ENCODE measurements at places on chromosomes 11 and 22.

DNA sequence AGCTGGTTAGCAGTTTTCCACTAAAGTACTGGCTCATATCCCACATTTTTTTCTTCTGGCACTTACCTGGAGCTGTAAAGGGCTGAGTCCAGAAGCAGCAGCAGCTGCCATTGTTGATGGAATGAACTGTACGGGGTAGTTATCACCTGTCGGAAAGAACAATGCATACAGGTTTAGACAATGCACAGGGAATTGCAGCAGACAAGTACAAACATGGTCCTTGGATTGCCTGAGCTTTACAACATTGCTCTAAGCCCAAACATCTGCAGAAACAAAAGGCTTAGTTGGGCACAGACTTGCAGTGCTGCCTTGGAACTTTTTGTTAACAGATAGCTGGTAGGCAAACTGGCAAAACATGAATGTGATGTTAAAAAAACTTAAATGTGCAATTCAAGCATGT is 258.8 kb downstream of the SOX6 start:
- DNase-seq, result no peak

GRCh38 chr22:29263791-29264276 is 3.9 kb downstream of the RHBDD3 start:
- no peak for DNase-seq

- DNase-seq, result no peak
These were observed 78.9 kb downstream of the ANO3 start for GRCh38 chr11:26410706-26411366.

DNA sequence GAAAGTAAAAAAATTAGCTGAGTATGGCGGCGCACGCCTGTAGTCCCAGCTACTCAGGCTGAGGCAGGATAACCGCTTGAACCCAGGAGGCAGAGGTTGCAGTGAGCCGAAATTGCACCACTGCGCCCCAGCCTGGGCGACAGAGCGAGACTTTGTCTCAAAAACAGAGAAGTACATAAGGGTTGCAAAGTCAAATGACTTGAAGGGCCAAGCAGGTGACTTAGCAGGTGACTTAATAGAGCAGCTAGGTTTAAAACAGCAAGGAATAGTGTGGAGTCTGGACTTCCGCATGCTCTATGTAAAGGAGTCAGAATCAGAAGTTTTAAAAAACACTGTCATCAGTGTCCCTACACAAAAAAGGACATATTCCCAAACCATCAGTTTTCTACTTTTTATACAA is 31.7 kb downstream of the EP300 start:
- no peak for DNase-seq

GRCh38 chr11:73085189-73085875 is 56.8 kb downstream of the FCHSD2 start:
- DNase-seq, result no peak

GRCh38 chr11:61754534-61755482 is 2.4 kb downstream of the MYRF start:
- DNase-seq, result no peak

- no peak for DNase-seq
These were observed 78.4 kb downstream of the XRRA1 start for GRCh38 chr11:74870485-74870884.
